ENCODE measurements at places on chromosomes 6 and 20.

- no peak for DNase-seq
Observed at GRCh38 chr6:15001326-15001910, 244.5 kb upstream of the JARID2 start.

DNA sequence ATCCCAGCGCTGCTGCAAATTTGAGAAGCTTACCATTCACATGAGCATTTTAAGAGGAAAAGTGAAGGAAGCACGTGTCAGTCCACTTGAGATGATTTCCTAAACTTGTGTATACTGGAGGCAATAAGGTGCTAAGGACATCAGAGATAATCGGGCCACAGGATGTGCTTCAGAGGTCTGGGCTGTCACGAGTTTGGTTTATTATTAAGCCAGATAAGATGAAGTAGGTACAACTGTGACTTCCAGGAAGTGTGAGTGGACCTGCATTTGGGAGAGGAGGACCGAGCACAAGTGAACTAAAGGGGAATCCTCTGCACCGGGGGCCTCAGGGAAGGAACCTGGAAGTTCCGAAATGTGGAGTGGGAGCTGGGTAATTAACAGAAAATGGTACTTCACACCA lies 1.4 kb downstream of the SAMD5 start:
- DNase-seq: no peak

- no peak for DNase-seq
Observed at GRCh38 chr6:310671-311070, 18.4 kb downstream of the DUSP22 start.

DNA sequence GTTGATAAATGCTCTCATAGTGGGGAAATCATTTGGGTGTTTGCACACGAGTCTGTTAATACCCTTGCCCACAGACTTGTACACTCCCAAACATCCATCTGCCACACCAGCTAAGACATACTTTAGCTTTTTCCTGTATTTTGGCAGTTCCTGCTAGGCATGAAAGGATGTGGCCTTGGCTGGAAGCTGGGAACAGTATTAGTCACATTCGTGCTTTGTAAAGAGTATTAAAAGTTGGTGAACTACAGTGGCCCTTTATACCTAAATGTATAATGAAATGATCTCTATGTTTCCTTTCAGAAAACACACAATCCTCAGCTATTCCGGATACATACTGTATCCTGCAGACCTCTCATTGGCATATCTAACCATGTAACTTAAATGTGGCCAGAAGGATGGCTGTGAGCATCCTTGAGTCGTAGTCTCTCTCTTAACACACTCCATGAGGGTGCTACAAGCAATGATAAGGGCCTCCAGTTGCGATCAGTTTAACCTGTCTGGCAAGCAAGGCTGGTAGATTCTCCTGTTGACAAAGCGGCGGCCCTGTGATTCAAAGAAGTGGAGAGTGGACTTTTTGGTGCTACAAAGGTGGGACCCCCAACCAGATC lies 1.5 kb downstream of the LEMD2 start:
- DNase-seq: no peak

GRCh38 chr6:134589512-134589911 lies 271.6 kb upstream of the SGK1 start:
- no peak for DNase-seq

- no peak for DNase-seq
Observed at GRCh38 chr6:12578751-12579150, 137.8 kb upstream of the PHACTR1 start.

- no peak for DNase-seq
Observed at GRCh38 chr6:162203287-162203686, 524.3 kb downstream of the PRKN start.

GRCh38 chr20:1204576-1204975 lies 1.3 kb downstream of the C20orf202 start:
- no peak for DNase-seq

GRCh38 chr6:98469141-98469540 lies 365.2 kb upstream of the POU3F2 start:
- no peak for DNase-seq

DNA sequence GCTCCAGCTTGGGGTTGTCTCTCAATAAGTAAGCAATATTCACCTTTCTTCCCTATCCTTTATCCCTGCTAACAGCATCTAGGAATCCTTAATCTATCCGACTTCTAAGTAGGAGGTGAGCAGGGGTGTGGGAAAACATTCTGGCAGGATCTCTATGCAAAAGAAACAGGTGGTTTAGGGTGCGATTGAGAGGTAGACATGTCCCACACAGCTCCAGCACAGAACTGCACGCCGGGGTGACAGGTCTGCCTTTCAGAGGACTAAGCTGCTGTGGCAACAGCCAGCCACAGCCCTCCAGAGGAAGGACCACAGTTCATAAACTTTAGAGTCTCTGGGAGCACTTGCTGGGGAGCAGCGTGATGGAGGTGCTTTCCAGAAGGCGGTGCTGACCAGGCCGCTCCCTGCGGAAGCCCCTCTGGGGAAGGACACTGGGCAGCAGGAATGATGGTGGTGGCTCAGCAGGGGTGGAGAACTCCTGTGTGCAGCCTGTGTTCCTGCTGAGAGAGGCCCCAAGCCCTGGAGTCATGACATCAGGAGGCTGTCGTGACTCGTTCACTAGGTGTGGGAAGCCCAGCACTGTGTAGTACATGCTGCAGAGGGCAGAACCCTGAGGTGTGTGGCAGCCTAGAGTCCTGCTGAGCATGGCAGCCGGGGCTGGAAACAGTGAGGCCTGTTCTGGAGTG lies 509.6 kb downstream of the PRKN start:
- no peak for DNase-seq

GRCh38 chr20:7269452-7269851 lies 502.0 kb downstream of the BMP2 start:
- no peak for DNase-seq

GRCh38 chr6:46940433-46941226 lies 18.9 kb upstream of the ADGRF5 start:
- DNase-seq: no peak

- DNase-seq: no peak
Observed at GRCh38 chr20:492159-492558, 29.8 kb upstream of the TBC1D20 start.

GRCh38 chr20:53914781-53915445 lies 155.5 kb downstream of the BCAS1 start:
- DNase-seq: no peak

- no peak for DNase-seq
Observed at GRCh38 chr6:35518566-35519312, 6.0 kb upstream of the TULP1 start.

DNA sequence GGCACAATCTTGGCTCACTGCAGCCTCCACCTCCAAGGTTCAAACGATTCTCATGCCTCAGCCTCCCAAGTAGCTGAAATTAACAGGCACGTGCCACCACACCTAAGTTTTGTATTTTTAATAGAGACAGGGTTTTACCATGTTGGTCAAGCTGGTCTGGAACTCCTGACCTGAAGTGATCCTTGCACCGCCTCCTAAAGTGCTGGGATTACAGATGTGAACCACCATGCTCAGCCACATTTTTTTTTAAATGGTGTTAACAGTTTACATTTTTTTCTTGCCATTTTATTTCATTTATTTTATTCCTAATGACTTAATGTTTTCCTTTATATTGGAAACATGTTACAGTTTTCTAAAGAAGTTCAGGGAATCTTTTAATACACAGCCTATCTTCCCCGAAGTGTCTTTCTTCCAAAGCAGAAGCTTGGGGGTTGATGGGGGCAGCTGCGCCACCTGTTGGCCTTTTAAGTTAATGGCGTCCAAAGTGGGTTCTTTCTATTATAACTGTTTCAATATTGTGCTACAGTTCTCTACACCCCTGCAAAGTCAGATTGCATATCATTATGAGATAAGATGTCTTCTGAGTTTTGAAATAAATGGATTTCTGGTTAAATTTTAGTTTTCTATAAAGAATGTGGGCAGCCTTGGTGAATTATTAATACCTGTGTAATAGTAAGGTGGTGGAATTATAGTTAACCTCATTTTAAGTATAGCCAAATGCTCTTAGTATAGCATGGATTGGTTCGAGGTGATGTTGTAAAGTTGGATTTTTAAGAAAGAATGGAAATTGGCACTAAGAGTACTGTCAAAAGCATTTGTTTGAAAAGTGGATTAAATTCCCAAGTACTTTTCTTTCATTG lies 42.0 kb upstream of the PLCG1 start:
- DNase-seq: peak; percentile 60

GRCh38 chr6:148465670-148466069 lies 123.0 kb downstream of the SASH1 start:
- DNase-seq: no peak

- no peak for DNase-seq
Observed at GRCh38 chr6:138492113-138492512, 7.2 kb downstream of the NHSL1 start.

DNA sequence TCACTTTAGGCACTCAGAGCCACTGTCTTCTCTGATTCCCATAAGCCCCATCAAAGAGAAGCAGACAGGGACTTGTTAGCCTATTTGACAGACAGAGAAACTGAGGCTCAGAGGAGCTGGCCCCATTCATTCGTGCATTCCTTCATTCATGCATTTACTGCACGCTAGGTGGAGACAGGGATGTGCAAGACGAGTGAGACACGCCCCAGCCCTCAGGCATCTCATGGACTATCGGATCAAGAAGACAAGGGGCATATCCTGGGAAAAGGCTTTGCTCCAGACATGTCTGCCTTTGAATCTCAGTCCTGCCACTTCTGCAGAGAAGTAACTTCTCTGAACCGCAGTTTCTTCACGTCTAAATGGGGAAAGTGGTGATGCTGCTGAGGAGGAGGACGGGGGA lies 54.1 kb downstream of the BPIFB1 start:
- no peak for DNase-seq

- DNase-seq: no peak
Observed at GRCh38 chr20:51331481-51331880, 211.0 kb downstream of the NFATC2 start.

DNA sequence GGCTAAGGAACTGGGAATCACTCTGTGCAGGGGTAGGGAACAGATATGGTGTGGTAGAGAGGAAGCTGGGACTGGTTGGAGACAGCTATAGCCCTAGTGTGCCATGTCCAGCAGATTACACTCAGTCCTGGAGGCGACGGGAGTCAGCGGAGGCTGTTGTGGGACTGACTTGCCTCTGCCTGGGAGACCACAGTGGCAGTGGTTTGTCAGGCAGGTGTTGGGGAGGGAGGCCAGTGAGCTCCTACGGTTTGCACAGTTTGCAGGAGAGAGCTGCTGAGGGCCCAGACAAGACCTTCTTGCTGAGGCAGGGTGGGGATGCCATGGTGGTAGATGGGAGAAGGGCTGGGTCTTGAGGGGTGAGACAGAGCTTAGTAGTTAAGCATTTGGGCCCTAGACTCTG lies 4.9 kb downstream of the PLCG1 start:
- no peak for DNase-seq

- no peak for DNase-seq
Observed at GRCh38 chr6:20630136-20630535, 95.9 kb downstream of the CDKAL1 start.

GRCh38 chr20:20225325-20226043 lies 142.4 kb upstream of the INSM1 start:
- DNase-seq: no peak

DNA sequence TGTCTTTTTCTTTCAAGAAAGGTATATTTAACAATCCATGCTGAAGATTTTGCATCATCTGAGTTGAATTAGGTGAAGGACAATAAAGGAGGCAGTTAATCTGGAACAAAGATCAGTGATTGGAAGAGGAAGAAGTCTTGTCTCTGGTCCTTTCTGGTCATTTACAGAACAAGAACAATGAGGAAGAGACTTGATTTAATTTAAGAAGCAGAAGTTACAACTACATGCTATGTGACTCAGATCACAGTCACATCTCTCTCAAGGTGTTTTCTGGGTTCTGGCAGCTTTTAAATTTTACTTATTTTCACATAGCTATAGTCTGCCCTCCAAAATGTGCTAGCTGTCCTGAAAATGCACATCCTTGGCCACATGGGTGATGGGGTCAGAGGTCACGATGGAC lies 53.5 kb upstream of the DEK start:
- DNase-seq: no peak

GRCh38 chr6:132526461-132526860 lies 11.6 kb upstream of the TAAR9 start:
- no peak for DNase-seq

DNA sequence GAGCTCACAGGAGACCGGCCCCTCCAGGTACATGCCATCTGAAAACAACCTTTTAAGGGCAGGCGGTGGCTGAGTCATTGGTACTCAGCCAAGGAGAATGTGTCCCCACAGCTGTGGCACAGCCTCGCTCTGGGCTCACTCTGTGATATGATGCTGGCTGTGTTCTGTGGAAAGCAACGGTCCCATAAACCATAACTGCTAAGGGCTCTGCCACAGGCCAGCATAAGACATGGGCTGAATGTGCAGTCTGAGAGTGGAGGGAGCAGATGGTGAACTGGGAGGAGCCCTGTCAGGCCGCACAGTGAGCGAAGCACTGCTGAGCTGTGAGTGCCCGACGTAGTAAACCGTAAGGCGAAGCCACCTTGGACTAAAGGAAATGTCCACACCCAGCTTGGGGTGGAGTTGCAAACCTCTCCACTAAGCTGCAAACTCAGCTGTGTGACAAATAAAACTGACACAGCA lies 375.8 kb downstream of the THBS2 start:
- no peak for DNase-seq

GRCh38 chr6:35238843-35239289 lies 20.7 kb upstream of the ZNF76 start:
- DNase-seq: no peak

GRCh38 chr6:16756660-16757255 lies 4.5 kb downstream of the ATXN1 start:
- DNase-seq: no peak

- DNase-seq: no peak
Observed at GRCh38 chr6:151680846-151681432, 126.5 kb upstream of the ESR1 start.

GRCh38 chr6:44504301-44504791 lies 116.8 kb downstream of the CDC5L start:
- no peak for DNase-seq

GRCh38 chr6:65524232-65524631 lies 182.8 kb downstream of the EYS start:
- no peak for DNase-seq

DNA sequence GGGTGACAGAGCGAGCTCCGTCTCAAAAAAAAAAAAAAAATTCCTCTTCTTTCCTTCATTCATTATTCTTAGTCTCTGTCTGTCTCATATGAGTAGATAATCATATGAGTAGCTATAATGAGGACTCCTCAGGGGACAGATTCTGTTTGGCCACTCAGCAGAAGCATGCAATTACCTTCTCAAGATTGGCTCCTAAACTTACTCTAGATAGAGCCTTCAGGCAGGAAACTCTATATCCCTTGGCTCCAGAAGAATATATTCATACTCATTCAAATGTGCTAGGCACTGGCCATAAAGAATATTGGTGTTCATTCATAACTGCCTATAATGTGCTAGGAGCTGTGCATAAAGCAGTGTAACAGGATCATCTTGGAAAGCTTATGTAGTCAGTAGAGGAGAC lies 2.2 kb upstream of the ACAT2 start:
- DNase-seq: no peak

- no peak for DNase-seq
Observed at GRCh38 chr6:42870145-42870936, 9.1 kb upstream of the RPL7L1 start.

GRCh38 chr6:104698979-104699378 lies 160.7 kb downstream of the HACE1 start:
- DNase-seq: no peak

All from bone marrow (tissue), 2 donors.